ENCODE measurements at places on chromosomes 4 and X.

DNA sequence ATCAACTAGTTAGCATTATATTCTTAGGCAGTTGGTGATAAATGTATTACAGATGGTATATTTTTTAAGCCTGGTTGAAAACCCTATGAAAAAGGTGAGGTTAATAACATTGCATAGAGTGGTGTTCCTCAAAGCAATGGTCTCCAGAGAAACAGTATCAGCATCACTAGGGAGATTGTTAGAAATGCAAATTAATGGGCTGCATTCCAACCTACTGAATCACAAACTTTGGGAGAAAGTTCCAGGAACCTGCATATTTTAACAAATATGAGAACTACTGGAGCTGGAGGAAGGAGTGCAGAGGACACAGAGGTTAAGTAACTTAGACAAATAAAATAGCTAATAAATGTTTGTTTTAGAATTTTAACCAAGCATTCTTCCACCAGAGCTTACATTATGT is 166.9 kb upstream of the PCDH10 start:
- peak; percentile 31 for DNase-seq

GRCh38 chrX:133249266-133250058 is 31.3 kb upstream of the TFDP3 start:
- no peak for DNase-seq

DNA sequence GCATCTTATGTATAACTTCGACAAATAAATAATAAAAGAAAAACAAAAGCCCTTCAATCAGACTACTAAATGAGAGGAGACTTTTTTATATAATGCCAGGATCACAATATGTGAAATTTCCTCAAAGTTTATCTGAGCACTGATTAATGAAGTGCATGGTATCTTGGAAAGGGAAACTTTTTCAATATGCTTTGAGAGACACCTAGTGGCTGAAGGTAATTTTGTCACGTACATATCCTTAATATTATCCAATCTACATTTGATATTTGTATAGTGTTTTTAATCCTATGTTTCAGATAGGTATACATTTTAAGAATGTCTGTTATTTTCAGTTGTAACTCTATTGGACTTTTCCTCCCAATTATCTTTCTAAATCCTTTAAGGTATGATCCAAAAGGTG is 146.8 kb downstream of the KLHL4 start:
- DNase-seq, result peak; percentile 60

DNA sequence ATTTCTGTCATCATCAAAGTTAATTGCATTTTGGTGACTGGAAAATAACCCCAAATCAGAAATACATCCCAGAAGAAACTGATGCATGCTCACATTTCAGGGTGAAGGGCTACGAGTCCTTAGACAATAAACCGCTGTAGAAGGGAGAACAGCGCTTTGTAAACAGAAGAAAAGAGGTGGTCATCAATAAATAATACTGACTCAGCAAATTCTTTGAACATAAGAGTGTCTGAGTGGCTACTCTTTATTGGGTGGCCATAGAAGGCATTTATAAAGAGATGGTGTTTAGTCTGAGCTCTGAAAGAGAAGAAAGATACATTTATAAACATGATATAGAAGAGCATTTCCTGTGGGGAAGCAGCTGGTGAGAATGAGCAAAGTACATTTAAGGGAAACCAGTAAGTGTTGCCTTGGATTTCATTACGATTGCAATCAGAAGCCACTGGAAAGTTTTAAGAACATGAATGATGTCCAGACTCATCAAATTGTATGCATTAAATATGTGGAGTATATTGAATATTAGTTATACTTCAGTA is 246.9 kb upstream of the GIMD1 start:
- DNase-seq, result no peak

DNA sequence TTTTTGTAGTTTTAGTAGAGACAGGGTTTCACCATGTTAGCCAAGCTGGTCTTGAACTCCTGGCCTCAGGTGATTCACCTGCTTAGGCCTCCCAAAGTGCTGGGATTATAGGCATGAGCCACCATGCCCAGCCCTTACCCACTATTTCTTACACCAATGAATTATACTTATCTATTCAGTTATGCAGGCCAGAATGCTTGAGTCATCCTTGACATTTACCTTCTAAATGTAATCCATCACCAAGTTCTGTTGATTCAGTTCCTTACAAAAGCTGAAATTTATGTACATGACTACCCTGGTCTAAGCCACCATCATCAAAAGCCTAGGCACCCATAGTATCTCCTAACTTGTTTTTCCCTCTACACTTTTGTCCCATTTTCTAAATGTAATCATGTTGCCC is 585.7 kb downstream of the IL15 start:
- DNase-seq, result peak; percentile 11

DNA sequence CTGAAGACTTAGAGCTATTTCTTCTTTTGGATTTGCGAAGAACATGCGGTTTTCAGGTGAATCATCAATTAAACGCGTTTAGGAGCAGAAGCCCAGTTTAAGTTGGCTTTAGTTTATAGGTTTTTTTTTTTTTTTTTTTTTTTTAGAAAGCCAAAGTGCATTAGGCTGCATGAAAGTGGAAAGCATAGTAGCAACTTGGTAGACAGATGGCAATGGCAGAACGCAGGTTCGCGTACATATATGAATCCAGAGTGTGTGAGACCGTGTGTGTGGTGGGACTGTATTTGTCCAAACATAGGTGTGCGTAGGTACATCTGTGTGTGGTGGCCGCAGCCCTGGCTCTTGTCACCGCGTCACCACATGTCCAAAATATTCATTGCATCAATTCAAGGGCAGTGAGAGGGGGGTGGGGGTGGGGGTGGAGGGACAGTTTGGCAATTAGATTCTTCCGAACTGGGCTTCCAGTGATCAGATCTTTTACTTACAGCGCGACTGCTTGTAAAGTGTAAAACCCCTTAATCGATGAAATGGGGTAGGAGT is 901 bp downstream of the JADE1 start:
- DNase-seq, result peak; percentile 60

DNA sequence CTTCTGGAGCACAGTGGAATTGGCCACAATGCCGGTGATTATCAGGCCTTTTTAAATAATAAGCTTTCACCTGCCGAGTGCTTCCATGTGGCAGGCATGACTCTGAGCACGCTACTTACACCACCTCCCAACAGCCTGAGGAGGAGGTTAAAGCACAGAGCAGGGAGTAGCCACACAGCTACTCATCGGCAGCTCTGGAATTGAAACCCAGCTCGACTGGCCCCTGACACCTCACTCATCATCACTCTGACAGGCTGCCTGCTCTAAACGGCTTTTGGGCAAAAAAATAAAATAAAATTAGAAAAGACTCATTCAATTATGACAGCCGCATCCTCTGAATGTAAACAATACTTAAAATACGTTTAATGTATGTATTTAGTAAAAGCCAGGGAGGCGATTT is 326.4 kb upstream of the NOCT start:
- DNase-seq, result no peak

- DNase-seq, result peak; percentile 69
These were observed 157.6 kb downstream of the ARX start for GRCh38 chrX:24858004-24858746.

DNA sequence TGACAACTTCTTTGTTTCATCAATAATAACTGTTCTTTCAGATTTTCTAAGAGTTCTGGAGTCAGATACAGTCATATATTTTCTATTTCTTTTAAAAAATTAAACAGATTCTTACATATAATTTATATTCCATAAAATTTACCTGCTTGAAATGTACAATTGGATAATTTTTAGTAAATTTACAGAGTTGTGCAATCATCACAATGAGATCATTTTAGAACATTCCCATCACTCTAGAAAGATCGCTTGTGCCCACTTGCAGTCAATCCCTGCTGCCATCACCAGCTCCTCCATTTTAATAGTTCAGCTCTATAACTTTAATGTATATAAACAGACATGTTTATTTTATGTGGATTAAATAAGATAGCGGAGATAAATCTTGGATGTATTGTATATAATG is 29.6 kb upstream of the PRSS48 start:
- no peak for DNase-seq

DNA sequence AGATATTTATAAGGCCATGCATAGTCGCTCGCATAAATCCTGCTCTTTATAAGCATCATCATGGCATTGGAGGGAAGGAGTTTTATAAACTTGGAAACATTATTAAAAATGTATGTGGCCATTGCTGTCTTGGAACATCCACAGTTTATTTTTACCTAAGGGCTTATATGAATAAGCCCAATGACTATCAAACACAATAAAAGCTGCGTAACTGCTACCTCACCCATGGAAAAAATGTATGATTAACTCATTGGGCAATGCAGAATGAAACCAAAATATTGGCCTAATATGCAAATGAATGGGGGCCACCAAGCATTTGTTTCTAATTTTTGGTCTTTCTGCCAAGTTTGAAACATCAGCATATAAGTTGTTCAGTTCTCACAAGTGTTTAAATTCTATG is 19.1 kb downstream of the GEMIN8 start:
- peak; percentile 51 for DNase-seq

DNA sequence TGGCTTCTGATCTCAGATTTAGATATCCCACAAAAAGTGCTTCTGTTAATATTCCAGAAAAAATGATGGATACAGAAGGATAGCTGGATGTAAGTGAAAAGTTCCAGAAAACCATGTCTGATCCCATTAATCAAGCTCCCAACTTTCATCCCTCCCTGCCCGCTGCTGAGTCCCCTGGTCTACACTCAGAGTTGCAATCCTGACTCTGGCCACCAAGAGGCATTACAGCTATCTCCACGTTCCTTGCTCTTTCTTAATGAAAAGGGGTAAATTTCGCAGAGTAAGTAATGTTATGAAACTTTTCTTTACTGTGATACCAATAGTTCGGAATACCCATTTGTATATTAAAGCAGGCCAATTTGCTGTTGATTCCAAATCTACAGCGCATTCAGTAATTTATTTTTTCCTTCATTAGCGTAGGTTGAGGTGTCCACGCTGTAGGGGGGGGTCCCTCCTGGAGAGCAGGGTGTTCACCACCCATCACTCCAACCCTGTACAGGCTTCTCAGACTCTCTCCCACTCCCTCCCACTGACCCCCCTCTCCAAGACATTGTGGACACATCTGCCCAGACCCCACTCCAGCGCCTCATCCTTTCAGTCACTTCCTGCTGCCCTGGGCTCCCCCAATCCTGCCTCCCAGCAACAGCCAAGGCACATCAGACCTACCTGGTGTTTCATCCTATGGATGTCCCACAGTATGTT is 55.1 kb downstream of the RAB40A start:
- peak; percentile 64 for DNase-seq

DNA sequence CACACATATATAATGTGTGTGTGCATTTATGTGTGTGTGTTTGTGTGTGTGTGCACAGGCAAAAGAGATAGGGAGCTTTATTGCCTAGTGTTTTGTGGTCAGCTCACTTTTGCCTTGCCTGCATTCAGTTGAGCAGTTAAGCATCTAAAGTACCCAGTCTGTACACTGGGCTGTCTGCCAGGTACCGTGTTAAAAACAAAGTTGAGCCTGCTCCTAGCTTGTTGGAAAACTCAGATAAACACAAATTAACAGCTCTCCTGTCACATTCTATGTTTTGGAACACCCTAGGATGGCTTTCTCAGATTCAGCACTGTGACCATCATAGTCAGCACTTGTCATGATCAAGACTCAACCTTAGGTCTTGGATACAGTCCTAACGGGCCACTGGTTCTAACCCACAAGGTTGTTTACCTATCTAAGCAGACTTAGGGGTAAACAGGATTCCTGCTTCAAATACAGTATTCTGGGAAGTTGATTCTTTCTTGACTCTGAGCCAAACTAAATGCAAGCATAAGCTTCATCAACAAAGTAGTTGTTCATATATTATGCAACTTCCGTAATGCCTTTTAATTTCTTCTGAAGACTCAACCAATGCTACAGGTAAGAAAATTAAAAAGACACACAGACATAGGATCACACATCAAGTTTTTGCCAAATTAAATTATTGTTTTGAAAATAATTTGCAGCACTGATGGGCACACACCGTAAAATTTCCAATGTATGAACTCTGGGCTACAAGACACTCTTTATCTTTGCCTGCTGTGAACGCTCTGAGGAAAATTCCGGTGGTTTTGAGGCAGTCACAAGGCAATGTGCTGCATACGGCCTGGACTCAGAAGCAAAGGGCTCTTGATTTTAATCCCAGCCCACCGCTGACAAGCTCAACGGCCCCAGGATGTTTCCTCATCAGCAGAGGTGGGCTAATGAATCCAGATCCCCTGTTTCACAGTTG is 11.3 kb upstream of the CD99 start:
- peak; percentile 69 for DNase-seq

DNA sequence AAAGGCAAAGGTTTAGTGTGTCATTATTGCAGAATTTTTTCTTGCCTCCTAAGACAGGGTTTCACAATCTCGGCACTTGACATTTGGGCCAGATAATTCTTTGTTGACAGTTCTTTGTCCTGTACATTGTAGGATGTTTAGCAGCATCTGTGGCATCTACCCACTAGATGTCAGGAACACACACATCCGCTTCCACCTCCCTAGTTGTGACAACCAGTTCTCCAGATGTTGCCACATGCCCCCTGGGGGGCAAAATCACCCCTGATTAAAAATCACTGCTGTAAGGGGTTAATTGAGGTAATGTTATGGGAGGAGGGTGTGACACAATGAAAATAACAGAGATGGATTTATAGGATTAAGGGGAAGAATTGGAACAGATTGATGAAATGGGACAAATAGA is 75.3 kb downstream of the HMGB2 start:
- no peak for DNase-seq

DNA sequence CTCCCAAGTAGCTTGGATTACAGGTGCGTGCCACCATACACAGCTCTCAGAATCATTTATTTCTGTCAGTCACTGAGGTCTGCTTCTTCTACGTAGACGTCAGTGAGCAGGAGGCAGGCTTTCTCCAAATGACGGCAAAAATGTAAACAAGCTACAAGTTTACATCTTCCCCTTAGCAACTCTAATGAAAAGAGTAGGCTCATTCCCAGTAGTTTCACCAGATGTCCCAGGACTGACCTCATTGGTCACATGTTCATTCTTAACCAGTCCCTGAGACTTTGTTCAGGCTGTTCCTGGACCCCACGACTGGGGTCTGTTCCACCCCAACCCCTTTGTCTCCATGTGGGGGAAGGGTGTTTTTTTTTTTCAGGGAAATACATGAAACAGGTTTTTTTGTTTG is 67.1 kb downstream of the TENM3 start:
- DNase-seq, result no peak

DNA sequence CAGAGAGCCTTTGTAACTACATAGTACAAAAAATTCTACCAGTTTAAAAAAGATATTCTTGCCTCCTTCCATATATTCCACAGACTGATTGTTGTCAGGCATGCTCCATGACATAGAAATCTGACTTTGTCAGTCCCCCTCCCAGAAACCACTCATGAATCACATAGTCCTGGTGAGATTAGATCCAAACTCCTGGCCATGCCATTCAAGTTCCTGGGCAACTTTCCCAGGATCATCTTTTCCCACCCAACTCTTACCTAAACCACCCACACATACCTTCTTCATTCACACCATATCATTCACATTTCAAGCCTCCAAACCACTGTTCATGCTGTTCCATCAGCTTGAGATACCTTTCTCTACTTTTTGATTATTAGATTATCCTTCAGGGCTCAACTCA is 46.4 kb downstream of the SLC16A2 start:
- no peak for DNase-seq

- DNase-seq, result no peak
These were observed 394.3 kb upstream of the TRAM1L1 start for GRCh38 chr4:117479673-117480072.
